ENCODE measurements at places on chromosomes 6 and 20.

GRCh38 chr20:50674138-50674825, 17.1 kb downstream of the RIPOR3 start:
- DNase-seq = no peak

DNA sequence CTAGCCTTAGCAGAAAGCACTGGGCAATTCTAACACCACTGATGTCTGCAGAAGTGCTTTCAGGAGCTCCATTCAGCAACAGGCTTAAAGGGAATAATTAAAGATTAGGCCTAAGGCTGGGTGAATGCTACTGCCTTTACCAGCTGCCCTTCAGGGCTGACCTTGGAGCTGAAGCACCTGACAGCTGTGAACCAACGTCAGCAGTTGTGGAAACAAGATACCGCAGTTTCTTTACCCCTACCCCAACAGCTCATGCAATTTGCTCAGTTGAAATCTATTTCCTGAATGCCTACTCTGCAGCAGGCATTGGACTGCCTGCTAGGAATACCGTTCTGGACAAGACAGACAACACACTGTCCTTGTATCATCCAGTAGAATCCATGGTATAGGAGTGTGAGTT, 51.5 kb upstream of the ADTRP start:
- no peak for DNase-seq

DNA sequence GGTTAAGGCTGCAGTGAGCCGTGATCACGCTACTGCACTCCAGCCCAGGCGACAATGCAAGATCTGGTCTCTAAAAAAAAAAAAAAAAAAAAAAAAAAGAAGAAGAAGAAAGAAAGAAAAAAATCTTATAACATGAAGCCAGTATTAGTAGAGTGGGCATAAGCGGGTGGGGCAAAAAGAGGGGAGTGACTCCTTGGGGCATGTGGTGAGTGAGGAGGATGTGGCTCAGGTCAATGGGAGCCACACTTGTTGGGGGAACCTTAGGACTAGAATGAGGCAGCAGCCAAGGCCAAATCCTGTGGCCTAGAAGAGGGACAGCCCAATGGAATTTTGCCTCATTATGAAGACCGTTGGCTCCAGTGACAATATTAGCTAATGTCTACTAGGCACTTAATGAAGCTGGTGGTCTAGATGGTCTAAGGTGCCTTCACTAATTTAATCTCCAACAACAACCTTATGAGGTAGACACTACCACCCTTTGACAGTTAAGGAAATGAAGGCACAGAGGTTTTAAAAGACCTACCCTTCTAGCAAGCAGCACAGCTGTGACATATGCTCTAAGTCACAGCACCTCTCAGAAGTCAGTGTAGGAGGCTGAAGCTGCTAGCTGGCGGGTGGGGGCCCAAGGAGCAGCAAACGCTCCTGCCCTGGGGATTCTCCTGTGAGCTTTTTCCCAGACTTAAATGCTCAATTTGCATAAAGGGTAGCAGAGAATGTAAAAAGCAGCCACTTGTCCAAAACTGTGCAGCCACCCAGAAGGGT, 23.6 kb upstream of the ARMC12 start:
- no peak for DNase-seq

DNA sequence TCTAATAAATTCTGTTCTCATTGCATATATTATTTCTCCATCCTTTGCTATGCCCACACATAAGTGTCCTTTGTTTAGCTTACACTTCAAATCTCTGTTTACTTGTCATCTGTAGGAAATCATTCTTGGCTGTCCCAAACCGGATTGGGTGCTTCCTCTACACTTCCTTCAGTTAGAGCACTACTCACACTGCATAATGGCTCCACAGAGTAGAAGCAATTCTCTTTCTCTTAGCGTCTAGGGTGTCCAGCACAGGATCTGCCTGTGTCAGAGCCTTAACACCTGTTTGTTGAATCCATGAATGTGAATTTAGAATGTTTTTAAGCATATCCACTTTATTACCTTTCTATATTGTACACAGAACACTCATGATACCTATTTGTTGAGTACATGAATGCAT, 87.0 kb upstream of the BMP2 start:
- DNase-seq = no peak

DNA sequence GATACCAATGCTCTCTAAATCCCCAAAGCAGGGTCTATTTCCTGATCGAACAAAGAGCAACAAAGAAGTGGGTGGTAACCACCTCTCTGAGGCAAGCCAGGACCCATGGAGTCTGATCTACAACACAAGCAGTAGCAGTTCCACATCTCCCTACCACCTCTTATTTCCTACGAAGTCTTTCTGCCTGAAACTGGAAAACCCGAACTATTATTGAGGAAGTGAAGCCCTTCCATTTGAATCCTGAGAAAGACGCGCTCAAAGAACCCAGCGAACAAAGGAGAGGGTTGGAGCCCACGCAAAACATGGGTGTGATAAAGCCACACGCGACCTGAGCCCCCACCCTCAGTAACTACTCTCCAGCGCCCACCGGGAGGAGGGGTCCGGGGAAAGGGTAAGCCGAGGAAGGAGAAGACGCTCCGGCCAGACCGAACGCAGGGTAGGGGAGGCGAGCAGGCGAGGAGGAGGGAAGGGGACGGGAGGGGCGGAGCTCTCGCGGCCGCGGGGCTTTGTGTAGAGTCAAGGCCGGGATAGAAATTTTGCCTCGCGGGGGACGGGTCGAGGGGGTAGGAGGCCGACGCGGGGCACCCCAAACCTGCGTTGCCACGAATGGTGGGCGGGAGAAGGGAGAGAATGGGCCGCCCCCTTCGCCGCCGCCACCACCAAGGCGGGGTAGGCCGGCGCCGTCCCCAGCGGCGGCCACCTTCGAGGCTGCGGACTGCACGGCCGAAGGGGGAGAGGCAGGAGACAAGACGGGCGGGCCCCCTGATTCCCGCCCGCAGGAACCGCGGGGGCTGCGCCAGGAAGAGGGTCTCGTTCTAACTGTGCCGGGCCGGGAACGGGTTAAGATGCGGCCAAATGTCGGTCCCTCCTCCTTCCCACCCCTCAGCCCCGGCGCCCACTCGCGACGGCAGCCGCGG, 802 bp downstream of the HDAC2 start:
- no peak for DNase-seq

DNA sequence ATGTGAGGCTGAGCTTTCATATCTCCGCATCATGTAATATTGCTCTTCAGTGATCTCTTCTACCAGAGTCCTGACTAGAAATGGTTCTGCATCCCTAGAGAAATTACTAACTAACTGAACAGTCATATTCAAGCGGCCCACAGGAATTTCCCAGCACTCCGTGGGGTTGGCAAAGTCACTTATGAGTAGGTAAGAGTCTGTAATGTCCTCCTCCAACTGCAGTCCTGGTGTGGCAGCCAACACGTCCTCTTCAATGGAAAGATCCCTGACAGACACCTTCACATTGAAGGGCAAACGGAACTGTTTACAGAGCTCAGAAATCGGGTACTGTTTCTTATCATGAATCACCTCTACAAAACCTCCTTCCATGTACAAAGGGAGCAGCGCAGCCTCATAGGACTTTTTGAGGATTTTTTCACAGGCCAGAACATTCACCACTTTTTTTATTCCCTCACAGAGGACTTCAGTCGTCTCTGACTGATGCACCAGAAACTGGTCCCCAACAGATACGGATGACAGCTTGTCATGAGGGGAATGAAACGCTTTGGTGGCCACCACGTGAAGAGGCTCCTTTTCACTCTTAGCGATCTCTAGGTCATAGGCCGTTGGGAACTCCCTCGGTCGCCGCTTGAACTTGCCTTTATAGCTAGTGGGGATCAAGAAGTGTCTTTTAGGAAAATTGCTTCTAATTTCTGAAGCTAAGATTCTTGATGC, 87.7 kb downstream of the THEMIS start:
- no peak for DNase-seq

- DNase-seq = no peak
Observed at GRCh38 chr6:84228198-84228543, 728 bp upstream of the CEP162 start.

DNA sequence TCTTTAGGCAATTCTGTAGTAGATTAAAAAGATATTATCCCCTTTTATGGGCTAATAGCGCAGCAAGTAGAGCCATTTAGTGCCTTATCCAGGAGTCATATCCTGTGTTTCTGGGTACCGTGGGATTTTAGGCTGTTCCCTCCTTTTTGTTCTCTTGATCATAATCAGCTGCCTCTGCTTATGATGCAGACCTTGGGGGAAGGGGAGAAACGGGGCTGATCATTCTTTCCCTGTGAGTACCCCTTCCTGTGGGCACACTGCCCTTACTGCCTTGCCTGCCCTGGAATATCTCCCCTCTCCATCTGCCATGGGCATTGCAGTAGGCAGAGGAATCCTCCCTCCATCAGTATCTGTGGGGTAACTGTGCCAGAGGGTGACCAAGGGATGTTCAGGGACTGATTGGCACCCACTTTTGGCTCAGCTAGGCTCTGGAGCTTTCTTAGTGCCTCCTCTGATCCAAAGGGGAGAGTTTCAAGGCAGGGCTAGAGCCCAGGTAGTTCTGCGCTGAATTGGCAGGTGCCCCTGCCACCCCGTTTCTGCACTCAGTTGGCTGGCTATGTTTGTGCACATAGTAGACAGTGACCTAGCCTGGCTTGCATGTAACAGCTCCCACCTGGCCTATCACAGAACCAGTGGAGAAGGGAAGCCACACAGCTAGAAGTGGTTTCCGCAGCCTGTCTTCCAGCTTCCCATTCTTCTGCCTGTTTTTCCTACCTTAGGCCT, 103.3 kb downstream of the FIG4 start:
- no peak for DNase-seq

DNA sequence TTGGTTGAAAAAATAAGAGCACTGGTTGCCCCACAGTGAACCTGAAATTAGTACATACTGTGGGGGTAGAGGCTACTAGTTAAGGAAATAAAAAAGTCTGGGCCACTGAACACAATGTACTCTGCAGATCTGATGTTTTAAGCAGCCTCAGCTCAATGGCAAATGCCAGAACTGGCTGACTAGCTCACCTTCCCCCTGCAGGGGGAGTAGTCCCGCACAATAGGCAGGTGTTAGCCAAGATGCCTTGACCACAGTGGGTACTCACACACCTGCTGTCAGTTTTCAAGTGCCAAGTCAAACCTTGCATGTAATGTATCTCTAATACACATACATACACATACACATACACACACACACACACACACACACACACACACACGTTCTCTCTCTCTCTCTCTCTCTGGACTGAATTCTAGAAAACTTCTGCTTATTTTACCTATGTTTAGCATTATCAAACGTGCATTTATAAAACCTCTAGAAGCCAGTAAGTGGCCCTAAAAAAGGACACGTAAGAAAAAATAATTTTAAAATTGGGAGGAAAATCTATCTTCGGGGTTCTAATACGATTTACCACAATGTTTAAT, 36.1 kb downstream of the GMDS start:
- DNase-seq = no peak

- DNase-seq = no peak
Observed at GRCh38 chr6:43932259-43933147, 162.5 kb downstream of the VEGFA start.

GRCh38 chr20:15061061-15061430, 723.6 kb upstream of the FLRT3 start:
- DNase-seq = no peak

DNA sequence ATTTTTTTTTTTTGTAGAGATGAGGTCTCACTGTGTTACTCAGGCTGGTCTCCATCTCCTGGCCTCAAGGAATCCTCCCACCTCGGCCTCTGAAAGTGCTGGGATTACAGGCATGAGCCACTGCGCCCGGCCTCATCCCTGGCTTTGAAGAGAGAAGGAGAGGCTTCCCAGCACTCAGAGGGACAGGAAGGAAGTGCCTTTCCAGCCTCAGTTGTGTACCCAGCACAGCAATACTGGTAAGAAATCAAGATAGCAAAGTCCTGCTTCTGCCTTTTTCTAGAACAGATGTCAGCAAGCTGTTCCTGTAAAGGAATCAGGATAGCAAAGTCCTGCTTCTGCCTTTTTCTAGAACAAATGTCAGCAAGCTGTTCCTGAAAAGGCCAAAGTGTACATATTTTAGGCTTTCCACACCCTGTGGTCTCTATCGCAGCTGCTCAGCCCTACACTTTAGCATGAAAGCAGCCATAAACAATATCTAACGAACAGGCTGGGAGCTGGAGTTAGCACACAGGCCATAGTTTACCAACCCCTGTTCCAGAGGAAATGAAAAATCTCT, 6.3 kb upstream of the PLTP start:
- no peak for DNase-seq

- no peak for DNase-seq
Observed at GRCh38 chr6:84371681-84372080, 144.2 kb upstream of the CEP162 start.

- no peak for DNase-seq
Observed at GRCh38 chr6:21348504-21349195, 244.9 kb upstream of the SOX4 start.

GRCh38 chr20:16678779-16679178, 51.0 kb upstream of the SNRPB2 start:
- no peak for DNase-seq

DNA sequence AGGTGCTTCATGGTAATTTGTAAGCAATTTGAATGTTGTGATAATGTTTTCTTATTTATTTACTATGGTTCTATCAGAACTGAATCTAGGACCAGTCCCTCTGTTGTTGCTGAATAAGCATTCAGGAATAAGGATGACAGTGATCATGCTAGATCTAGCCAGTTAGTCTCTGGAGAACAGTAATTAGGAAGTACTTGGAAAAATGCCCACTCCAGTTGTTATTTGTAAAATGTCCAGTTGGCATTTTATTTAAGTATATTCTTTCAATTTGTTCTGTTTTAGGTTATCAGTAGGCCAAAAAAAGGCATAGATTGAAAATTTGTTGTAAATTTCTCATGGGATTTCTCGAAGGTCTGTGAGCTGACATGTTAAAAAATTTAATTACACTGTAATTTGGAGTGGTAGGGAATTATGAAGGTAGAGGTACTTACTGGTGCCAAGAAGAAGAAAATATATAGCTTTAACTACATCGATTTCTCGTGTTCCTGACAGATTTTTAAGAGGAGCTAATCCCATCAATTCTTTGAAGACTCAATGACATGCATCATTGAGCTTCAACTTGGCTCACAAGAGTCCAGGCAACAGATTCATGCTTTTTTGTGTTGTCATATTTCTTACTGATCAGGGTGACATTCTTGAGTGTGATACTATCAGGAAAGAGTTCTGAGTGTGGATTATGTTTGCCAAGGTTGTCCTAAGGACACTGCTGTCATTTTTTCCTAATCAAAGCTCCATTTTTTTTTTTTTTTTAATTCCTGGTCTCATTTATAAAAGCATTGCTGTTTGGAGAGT, 177.3 kb downstream of the CARMIL1 start:
- DNase-seq = no peak
